ENCODE measurements at places on chromosomes 7 and 10.
A peak's percentile ranks its signal among the peaks of the same experiment; 100 is the strongest.

DNA sequence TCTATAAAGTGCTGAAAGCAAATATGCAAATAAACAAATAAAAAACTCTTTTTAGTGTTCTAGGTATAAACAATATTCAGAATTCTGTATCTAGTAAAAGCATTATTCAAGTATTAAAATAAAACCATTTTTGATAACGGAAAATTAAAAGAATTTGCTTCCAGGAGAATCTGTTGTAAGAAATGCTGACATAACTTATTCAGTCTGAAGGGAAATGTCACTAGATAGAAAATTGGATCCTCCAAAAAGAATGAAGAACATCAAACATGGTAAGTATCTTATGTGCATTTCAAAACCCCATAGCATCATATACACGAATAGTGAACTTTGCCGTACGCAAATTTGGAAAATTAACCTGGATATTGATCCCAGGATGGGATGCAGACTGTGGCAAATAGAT, 506.7 kb downstream of the GLRX3 start:
- DNase-seq: no peak

DNA sequence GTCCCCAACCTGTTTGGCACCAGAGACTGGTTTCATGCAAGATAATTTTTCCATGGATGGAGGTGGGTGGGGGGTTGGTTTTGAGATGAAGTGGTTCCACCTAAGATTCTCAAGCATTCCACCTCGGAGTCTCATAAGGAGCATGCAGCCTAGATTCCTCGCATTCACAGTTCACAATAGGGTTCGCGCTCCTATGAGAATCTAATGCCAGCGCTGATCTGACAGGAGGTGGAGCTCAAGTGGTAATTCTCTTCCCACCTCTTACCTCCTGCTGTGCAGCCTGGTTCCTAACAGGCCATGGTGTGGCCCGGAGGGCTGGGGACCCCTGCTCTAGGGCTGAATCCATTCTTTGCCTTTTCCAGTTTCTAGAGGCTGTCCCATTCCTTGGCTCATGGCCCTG, 19.1 kb upstream of the CDK1 start:
- no peak for DNase-seq

DNA sequence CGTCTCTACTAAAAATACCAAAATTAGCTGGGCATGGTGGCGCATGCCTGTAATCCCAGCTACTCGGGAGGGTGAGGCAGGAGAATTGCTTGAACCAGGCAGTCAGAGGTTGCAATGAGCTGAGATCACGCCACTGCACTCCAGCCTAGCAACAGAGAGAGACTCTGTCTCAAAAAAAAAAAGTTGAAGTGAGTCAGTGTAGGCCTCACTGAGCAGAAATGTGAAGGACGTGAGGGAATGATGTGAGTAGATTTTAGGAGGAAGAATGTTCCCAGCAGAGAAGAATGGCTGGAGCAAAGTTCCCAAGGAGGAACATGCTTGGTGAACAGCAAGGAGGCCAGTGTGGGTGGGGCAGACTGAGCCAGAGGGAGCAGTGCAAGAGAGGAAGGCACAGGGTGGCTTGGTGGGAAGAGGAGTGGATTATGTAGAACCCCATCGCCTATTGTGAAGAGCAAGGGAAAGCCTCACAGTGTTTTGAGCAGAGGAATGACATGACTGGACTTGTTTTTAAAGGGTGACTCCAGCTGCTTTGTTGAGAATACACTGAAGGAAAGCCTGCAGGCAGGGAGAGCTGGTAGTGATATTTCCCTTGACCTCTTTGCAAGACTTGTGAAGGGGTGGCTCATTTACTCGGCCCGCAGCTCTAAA, 708.7 kb downstream of the SUGCT start:
- no peak for DNase-seq

DNA sequence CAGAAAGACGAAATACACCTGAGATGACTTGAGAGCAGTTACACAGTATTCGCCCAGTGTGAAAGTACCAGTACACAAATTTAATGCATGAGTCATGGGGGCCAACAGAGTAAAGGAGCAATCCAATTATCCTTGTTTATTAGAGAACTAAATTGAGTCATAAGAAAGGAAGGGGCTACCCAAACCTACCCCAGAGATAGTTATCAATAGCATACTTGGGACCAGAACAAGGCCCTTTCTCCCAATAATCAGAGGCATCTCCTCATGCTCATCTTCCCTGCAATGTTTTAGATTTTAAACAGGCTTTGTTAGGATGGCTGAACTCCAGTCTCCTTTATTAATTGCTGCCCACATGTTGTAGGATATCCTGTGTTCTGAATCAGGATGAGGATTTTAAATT, 239.7 kb upstream of the LRGUK start:
- DNase-seq: no peak

GRCh38 chr7:26167303-26167934, 15.4 kb downstream of the NFE2L3 start:
- peak; percentile 35 for DNase-seq

DNA sequence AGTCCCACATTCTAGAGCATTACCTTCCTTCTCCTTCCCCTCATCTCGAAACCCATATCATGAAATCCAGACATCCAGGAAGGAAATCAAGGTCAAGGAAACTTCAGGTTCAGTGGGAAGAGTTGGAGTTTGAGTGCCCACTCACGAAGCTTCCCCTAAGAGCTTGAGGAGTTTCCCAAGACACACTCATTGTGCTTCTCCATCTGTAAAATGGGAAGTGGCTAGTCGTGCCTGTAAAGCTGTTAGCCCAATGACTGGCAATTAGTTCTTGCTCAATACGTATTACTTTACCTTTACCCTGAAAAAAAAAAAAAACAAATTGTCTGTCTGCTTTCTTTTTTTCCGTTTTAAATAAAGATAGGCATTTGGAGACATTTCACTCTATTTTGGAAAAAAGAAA, 42.3 kb downstream of the GPAM start:
- DNase-seq: no peak

- no peak for DNase-seq
Measured at GRCh38 chr10:126351021-126351420, 37.3 kb downstream of the ADAM12 start.

GRCh38 chr10:32244421-32245207, 102.3 kb downstream of the EPC1 start:
- DNase-seq: no peak

DNA sequence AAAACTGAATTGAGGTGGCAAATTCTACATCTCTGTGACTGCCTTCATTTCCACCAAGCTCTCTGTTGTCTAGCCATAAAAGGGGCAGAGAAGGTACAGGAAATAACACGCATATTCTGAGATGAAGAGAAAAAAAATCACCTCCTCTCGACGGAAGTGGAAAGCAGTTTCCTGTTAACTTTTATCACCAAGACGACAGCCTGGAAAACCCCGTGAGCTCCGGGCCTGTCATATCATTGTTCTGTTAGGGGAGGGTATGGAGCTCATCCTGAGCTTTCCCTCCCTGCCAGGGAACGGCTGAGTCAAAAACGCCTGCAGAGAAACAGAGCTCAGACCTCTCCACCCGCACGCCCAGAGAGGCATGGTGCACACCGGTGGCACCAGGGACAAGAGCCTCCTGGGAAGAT, 200.3 kb downstream of the PRPF18 start:
- peak; percentile 86 for DNase-seq

DNA sequence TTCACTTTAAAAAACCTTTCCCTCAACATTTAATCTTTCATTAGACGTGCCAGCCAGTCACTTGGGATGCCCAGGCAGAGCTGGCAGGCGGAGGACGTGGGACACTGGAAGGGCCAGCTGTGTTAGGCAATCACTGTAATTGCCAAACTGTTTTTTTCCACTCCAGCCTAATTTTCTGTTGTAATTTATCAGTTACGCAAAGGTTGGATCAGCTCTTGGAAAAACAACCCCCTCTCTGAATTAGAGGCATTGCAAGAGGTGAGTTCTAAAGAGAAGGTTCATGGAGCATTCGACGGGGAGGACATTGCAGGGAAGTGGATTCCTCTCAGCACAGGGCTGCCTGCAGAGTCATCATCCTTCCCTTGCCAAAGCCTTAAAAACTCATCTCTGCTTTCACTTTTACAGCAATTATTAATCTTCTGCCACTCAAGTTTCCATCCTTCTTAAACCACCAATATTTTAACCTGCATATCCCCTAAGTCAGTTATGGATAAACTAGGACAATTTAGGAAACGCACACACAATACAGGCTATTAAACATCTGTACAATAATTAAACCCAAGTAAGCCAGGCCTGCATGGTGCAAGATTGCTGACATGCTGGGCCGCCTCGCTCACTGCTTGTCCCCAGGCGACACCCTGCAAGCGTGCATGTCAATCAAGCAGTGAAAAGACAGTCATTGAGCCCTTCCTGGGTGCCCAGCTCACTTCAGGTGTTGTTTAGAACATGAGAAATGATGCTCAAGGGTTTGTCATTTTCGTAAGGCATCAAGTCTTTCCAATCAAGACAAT, 272.3 kb upstream of the RNF32 start:
- DNase-seq: no peak

DNA sequence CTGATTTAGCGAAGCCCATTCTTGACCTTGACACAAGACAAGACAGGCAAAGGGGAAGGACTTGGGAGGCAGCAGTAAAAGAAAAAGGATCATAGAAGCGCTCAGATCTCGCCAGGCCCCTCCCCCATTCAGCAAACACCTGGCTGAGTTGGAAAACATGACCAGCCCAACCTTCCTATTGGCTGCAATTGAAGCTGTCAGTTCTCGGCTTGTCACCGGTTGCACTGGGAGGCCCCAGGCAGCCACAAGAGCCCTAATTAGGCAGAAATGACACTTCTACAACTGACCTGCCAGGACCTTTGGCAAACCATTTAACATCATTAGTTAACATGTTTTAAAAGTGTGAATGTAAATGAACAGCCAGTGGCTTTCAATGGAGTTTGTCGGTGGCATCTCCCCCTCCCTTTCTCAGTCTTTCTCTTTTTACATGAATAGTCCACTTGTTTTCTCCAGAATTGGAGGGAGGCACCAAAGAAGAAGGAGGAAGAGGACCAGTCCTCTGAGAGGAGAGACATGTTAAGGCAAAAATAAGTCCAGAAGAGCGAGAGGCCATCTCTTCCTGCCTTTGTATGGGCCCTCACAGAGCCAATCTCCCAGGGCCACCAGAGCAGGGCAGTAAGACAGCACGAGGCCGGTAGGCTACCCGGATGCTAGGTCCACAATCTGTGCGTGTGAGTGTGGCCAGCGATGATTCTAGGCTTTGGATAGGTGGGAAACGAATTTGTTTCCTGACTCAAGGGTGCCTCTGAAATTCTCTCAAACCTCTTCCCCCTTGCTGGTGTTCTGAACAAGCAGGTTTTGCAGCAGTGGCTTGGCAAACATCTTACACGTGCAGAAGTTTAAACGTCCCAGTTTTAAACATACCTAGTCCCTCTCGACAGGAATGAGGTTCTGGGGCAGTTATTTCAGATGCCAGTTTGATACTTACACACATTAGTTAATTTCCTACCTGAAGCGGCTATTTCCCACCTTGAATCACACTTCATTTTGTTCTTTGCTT, 15.0 kb upstream of the ENO4 start:
- no peak for DNase-seq

DNA sequence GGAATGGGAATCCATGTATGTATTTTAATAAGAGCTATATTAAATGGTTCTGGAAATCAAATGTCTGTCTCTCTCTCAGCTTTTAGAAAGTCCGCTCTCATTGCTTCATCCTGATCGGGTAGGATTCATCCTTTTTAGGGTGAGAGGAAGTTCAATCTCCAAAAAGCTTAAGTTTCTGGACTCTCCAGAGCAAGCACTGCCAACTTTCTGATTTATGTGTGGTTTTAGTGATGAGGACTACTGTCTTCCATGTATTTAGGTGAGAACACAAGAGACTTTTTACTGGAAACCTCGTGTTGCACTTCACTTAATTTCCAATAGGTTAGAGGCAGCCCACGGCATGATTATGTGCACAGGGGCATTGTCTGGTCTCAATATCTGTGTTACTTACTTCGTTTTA, 267.9 kb downstream of the SUGCT start:
- no peak for DNase-seq

DNA sequence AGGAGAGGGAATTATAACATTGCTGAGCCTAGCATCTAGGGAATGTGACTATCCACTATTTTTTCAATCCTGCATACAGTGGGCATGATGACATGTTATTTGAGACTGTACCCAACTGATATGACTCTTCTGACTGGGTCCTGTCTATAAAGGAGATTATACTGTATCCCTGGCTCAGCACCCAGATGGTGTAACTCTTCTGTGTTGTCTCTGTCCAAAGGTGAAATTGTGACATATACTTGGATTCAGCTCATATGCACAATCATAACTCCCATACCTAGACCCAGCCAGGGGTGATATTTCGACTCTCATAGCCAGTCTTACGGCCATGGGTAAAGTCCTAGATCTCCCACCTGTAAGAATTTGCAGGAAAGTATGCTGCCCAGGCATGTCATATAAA, 59.3 kb downstream of the ZNF736 start:
- DNase-seq: no peak

GRCh38 chr10:98536551-98536950, 89.8 kb upstream of the HPS1 start:
- DNase-seq: no peak

GRCh38 chr10:132059760-132060508, 5.8 kb upstream of the JAKMIP3 start:
- no peak for DNase-seq

DNA sequence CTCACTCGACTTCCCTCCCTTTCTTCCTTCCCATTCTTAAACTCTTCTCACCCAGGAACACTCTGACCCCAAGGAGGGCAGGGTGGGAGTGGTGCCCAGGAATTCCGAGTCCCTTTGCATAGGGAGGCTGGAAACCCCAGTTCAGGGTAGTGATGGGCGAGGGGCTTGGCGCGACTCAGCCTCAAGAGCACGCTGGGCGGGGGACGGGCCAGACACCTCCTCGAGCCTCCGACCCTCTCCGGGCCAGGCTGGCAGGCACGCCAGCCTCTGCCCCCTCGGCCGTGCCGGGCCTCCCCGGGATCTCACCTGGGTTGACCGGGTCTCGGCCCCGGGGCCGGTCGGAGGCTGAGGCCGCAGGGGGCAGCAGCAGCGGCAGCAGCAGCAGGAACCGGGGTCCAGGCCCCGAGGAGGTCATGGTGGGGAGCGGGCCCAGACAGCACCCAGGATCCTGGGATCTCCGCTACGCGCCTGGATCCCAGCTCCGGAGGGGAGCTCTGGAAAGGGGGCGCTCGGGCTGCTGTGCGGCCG, 457 bp downstream of the PLOD3 start:
- DNase-seq: no peak

DNA sequence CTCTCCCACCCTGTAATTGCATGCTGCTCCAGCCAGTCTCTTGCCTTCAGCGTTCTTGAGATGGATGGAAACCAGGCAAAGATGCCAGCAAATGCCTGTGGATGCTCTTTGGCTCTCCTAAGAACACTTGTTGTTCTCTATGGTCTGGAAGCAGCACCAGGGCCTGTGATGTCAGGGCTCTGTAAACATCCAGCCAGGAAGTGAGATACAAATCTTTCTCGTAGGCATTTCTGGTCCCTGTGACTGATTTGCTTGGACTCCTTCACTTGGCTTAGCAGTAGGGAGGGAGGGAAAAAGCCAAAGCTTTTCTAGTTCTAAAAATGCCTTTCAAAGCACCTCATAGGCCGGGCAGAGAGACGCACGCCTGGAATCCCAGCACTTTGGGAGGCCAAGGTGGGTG, 201.3 kb downstream of the REEP3 start:
- DNase-seq: no peak

All from CD4-positive, alpha-beta T cell treated with Interferon alpha-2 for 1 hour (primary cell).